ENCODE measurements at places on chromosomes 2 and 18.

DNA sequence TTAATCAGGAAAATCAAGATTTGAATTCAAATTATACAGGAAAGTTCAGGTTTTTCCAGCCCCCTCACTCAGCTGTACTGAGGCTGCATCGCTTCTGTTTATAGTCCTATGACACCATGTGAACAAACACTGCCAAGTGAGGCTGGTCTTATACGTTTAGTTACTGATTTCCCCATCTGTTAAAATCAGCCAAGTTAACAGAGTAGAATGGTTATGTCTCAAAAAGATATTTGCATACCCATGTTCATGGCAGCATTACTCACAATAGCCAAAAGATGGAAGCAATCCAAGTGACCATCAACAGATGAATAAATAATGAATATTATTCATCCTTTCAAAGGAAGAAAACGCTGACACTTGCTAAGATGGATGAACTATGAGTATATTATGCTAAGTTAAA, 43.8 kb downstream of the REEP1 start:
- DNase-seq: no peak

- no peak for DNase-seq
These were observed 102.8 kb downstream of the ICOS start for GRCh38 chr2:204039298-204039838.

DNA sequence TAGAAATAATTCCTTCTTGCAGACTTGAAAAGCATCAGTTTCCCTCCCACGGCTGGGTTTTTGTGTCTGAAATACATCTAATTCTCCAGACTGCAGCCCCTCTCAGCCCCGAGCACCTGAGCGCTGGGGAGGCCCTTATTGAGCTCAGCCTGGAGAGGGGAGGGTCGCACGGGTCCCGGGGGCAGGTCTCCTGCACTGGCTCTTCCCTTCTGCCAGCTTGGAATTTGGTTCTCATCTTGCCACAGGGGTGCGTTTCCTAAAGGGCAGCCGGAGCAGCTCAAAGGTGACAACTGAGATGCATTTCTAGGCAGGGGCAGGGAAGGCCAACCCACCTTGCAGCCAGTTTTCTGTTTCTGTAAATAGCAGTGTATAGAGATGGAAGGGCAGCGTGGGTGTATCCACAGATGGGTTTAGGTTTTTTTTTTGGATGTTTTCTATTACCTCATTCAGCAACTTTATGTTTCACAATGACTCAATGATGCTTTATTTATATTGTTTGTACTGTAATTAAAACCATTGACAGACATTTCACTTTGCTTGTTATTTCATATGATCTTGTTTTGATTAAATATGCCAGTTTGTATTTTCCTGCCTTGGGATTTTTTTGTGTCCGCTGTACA, 37.0 kb downstream of the GBX2 start:
- DNase-seq: no peak

- DNase-seq: no peak
These were observed 5.2 kb downstream of the FHOD3 start for GRCh38 chr18:36302676-36303075.

DNA sequence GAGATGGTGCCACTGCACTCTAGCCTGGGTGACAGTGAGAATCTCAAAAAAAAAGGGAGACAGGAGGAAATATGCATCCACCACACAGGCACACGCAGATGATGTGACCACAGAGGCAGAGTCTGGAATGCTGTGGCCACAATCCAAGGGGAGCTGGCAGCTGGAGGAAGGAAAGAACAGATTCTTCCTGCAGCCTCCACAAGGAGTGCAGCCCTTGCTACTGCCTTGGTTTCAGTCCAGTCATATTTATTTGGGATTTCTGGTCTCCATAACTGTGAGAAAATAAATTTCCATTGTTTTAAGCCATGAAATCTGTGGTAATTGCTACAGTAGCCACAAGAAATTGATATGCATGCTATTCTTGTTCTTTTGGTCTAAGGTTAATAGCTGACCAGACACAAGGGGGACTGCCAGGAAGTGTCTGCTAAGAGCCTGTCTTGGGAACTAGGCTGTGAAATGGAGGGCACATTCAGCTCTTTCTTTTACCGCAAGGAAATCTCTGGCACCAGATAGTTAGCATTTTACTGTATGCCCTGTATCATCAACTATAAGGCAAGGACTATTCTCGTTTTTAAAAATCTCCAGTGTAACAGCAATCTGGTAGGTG, 133.1 kb upstream of the SEC11C start:
- DNase-seq: no peak
